ENCODE measurements at places on chromosomes 7 and 10.

DNA sequence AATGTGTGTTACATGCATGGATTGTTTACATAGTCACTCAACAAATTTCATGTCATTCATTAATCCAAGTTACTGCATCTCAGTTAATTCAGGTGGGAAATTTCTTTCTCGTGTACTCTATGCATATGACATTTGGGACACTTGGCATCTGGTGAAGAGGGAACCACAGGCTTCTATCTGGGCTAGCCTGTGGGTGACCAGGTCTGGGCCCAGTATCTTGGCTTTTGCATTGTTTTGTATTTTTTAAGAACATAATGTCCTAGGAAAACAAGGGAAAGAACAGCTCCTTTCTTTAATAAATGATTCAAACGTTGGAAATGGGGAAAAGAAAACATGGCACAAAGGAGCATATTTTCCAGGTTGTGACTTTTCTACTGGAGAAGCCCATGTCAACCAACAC, 331.1 kb downstream of the WDR11 start:
- no peak for DNase-seq

DNA sequence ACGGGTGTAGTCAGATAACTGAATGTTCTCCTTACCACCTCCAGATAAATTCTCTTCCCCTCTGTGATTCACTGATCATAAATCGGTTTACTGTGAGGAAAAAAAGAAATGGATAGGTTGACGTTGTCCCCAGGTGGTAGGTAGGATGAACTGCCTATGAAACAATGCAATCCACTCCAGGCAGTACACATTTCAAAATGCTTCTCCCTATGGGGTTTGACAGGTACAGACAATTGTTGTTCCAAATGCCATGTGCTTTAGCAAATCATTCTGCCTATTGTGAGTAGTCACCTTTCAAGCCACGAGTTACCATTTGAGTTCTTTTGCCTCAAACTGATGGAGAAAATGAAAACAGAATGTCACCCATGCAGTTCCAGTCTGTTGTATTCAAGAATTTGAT, 21.8 kb downstream of the VIM start:
- DNase-seq, result no peak

DNA sequence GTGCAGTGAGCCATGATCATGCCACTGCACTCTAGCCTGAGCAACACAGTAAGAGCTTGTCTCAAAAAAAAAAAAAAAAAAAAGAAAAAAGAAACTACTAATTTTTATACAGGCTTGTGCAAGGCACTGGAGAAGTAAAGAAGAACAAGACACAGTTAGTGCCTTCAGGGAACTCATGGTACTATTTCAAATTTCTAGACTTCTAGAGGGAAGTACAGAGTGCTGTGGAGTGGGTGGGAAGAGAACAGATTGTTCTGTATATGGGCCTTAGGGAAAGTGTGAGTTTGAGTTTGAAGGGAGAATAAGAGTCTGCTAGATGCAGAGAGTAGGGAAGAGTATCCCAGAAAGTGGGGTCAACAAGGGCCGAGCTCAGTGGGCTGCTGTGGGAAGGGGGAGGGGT, 234.8 kb downstream of the PHTF2 start:
- DNase-seq, result no peak

- DNase-seq, result no peak
Observed at GRCh38 chr10:13490503-13490902, 38.3 kb downstream of the BEND7 start.

- no peak for DNase-seq
Observed at GRCh38 chr7:2106924-2107323, 125.8 kb downstream of the MAD1L1 start.

GRCh38 chr10:111077479-111077784, 603 bp downstream of the ADRA2A start:
- DNase-seq, result no peak

- DNase-seq, result no peak
Observed at GRCh38 chr7:154419344-154419743, 367.1 kb downstream of the DPP6 start.

- DNase-seq, result no peak
Observed at GRCh38 chr10:11670381-11670780, 58.9 kb upstream of the USP6NL start.

DNA sequence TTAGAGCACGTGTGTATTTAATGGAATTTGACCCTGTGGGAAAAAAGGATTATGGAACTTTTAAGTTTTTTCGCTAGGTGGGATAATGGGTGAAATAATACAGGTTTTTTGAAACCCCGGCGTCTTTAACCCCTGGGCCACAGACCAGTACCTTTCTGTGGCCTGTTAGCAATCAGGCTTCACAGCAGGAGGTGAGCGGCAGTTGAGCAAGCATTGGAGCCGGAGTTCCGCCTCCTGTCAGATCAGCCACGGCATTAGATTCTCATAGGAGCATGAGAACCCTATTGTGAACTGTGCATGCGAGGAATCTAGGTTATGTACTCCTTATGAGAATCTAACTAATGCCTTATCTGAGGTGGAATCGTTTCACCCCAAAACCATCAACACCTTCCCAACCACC, 28.6 kb downstream of the WAC start:
- DNase-seq, result no peak

GRCh38 chr10:50538555-50539398, 85.0 kb downstream of the SGMS1 start:
- DNase-seq, result no peak

DNA sequence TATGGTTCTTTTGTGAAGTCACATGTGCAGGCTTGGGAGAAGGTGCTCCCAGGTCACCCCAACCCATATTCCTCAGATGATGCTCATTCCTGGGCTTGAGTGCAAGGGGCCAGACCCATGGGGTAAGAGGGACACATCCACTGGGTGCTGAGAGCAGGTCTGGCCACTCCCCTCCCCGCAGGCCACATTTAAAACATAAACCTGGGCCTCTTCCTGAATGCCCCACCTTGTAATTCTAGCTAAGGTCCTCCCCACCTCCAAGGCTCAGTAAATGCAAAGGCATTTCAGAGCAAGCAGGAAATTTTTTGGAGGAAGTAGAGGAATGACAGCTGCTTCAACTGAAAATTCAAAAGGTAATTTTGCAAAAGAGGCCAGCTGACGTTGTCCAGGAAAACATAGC, 172.5 kb downstream of the ARHGAP21 start:
- DNase-seq, result no peak

- DNase-seq, result no peak
Observed at GRCh38 chr7:5631152-5631551, 150.3 kb downstream of the RNF216 start.

DNA sequence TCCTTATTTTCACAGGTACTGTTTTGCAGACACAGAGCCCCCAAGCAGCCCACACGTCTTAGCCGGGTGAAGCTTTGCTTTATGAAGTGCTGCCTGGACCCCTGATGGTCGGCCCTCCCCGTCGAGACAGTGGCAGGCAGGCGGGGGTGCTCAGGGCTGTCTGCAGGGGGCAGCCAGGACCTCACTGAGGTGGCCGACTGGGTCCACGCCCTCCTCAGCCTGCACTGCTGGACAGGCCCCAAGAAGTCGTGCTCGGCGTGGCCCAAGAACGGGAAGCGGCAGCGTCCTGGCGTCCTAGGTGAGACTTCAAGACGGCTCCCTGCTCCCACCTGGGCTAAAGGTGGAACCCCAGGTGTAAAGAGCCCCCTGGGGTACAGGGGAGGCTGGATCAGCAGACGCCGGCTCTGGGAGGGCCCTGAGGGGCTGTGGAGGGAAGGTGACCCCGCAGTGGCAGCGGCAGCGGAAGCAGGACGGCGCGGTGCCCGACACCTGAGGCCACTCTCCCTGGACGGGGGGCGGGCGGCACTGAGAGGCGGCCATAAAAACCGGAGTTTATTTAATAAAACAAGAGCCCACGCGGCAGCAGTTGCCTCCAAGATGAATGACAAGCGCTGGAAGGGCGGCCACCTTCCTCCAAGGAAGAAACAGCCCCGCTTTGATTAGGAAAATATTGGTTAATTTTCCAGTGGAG, 179.4 kb downstream of the ELFN1 start:
- no peak for DNase-seq

- DNase-seq, result no peak
Observed at GRCh38 chr10:123269017-123269552, 114.9 kb downstream of the BUB3 start.

GRCh38 chr10:113872139-113873030, 17.9 kb downstream of the NHLRC2 start:
- DNase-seq, result no peak

GRCh38 chr7:134083766-134084487, 43.2 kb upstream of the LRGUK start:
- DNase-seq, result no peak

GRCh38 chr10:50286517-50286916, 35.2 kb upstream of the ASAH2 start:
- no peak for DNase-seq

DNA sequence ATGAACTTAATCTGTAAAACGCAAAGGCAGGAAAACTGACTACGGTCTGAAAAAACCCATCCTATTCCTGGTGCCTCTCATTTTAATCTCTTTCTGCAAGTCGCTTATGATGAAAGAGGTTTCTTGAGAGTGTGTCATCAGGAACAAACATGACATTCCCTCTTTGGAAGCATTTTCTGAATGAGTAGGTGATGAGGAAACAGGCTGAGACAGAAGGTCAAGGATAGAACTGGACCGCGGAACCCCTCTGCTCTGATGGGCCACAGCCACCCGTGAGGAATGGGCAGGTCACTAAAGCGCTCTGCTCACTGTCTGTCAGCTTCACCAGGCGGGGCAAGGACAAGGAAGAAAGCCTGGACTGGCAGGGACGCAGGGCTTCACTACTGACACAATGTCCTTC, 28.6 kb downstream of the BEND7 start:
- DNase-seq, result no peak

DNA sequence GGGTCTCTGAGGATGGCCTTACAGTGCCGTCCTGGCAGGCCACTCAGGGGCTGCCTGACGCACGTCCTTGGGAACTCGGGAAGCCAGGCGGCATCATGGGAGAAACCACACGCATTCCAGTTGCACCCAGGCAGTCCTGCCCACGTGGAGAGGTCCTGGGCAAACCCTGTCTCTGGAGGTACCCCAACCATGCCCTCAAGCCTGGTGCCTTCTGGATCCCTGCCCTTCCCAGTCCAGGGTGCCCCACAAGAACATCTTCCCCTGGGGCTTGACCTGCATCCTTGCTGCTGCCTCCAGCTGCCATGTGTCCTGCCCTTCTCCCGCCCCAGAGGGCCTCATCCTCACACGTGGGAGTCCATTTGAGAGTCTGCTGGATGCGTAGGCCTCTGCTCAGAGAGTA, 200.3 kb upstream of the PPP2R2D start:
- no peak for DNase-seq

DNA sequence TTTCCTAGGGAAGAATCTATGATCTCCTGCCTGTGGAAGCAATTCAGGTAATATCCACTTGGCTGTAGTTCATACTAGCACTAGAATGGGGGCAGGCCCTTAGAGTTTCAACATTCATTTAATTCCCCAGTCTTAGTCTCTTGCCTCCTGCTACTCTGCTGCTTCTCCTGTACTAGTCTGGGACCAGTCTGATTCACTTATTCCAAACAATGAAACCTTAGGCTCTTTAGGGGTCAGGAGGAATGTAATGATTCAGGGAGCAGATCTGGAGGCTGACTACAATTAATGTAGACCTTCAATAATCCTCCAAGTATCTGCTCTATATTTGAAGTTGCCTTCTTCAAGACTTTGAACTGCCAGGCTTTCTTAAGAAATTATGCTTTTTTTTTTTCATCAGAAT, 101.8 kb downstream of the GNAT3 start:
- DNase-seq, result no peak

DNA sequence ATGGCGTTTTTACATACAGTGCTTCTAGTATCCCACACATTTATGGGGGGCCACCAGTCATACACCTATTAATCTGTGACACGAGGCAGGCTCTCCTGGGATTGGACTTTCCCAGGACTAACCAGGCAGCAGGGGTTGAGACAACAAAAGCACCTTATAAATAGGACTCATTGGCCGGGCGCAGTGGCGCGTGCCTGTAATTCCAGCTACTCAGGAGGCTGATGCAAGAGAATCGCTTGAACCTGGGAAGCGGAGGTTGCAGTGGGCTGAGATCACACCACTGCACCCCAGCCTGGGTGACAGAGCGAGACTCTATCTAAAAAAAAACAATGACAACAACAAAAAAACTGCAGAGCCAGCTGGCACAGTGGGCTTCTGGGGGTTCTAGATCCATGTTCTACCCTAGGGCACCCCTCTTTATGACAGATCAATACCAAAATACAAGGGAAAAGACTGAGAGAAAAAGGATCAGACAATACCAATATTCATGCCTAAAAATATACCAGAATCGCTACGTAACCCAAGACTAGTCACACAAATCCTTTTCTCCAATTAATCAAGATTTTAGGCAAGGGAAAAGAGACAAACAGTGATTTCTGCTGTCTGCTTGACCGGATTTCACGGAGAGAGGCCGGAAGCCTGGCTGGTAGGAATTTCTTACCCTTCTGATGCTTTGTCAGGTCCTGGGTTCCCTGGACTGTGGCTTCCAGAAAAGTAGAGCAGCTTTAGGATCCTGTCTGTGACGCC, 98.4 kb upstream of the CCNY start:
- DNase-seq, result no peak

DNA sequence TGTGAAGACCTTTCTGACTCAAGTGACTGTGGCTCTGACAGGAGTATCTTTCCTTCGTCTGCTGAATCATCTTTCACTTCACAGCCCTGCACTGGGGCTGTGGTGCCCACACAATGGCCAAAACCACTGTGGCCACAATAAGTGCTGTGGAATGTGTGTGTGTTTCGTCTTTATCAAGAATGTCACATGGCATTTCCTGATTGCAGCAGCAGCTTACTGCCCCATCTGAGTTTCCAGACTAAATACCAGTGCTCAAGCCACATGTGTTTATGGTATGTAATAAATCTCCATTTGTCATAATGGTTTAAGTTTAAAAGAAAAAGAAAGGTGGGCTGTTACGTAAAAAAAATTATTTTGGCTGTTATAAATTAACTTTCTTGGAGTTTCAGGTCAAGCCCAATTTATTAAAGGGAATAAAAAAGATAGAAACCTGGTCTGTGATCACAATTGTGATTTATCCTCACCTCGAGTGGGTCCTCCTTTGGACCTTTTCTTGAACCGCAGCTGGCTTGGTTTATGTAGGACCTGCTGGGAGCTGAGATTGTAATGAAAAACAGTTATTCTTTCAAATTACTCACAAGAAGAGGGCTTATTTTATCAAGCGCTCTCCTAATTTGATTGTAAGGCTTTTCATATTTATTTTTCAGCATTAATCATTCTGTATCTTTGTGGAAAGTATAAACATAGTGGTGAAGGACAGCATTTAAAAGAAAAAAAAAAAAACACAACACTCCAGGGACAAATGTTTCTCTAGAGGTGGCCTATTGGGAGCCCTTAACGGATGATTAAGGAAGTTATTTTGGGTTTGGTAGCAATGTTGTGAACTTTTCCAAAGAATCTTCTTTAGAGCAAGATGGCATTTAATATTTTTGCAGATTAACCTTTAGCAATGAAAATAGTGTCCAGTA, 116.2 kb downstream of the LRMDA start:
- DNase-seq, result no peak

DNA sequence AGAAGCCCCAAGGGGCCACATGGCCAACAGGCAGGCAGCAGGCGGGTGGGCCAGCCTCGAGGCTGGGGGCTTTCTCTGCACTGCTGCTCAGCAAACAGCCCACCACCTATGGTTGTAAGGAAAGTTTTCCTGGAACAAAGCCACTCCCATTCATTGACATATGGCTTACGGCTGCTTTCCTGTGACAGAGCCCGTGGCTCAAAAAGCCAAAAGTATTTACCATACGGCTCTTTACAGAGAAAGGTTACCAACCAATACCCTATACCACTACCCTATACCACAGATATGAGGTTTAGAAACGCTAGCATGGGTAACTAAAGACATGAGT, 152.7 kb downstream of the MAD1L1 start:
- no peak for DNase-seq
